Stimulated activated CD4-positive, alpha-beta T cell treated with anti-CD3 and anti-CD28 coated beads, Interleukin-2, amount 100 ng/mL, for 24 hours (primary cell): ENCODE measurements at places on chromosomes 7 and 10.

DNA sequence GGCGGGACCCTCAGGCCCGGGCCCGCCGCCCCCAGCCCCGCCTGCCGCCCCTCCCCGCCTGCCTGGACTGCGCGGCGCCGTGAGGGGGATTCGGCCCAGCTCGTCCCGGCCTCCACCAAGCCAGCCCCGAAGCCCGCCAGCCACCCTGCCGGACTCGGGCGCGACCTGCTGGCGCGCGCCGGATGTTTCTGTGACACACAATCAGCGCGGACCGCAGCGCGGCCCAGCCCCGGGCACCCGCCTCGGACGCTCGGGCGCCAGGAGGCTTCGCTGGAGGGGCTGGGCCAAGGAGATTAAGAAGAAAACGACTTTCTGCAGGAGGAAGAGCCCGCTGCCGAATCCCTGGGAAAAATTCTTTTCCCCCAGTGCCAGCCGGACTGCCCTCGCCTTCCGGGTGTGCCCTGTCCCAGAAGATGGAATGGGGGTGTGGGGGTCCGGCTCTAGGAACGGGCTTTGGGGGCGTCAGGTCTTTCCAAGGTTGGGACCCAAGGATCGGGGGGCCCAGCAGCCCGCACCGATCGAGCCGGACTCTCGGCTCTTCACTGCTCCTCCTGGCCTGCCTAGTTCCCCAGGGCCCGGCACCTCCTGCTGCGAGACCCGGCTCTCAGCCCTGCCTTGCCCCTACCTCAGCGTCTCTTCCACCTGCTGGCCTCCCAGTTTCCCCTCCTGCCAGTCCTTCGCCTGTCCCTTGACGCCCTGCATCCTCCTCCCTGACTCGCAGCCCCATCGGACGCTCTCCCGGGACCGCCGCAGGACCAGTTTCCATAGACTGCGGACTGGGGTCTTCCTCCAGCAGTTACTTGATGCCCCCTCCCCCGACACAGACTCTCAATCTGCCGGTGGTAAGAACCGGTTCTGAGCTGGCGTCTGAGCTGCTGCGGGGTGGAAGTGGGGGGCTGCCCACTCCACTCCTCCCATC, 82.7 kb downstream of the PAX2 start:
- DNase-seq = peak; percentile 52

GRCh38 chr7:93258661-93259060, 26.5 kb downstream of the VPS50 start:
- DNase-seq = no peak

GRCh38 chr7:46539892-46540483, 618.9 kb upstream of the IGFBP3 start:
- DNase-seq = no peak

GRCh38 chr7:101154693-101155102, 422 bp downstream of the AP1S1 start:
- DNase-seq = no peak

- DNase-seq = no peak
Measured at GRCh38 chr7:41655426-41655825, 47.5 kb downstream of the INHBA start.

DNA sequence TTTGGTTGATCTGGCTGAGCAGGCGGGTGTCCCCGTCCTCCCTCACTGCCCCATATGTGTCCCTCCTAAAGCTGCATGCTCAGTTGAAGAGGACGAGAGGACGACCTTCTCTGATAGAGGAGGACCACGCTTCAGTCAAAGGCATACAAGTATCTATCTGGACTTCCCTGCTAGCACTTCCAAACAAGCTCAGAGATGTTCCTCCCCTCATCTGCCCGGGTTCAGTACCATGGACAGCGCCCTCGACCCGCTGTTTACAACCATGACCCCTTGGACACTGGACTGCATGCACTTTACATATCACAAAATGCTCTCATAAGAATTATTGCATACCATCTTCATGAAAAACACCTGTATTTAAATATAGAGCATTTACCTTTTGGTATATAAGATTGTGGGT, 26.9 kb upstream of the TRIM56 start:
- peak; percentile 63 for DNase-seq

DNA sequence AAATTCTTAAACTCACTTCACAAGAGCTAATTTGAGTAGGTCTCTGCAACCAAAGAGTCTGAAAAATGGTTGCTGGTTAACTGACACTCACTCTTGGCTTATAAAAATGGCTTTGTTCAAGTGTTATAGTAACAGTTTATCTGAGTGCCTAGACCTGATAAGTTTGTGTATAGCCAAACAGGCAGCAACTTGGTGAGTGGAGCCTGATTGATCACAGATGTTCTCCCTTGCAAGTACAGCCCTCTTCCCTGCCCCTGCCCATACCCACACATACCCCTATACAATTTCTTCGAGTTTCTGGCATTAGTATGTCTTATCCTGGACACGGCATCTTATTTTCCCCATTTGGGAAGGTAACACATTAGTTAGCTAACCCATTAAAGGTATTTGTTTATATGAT, 149.5 kb downstream of the SLC16A9 start:
- DNase-seq = no peak

GRCh38 chr7:144398291-144398690, 5.2 kb downstream of the NOBOX start:
- no peak for DNase-seq

DNA sequence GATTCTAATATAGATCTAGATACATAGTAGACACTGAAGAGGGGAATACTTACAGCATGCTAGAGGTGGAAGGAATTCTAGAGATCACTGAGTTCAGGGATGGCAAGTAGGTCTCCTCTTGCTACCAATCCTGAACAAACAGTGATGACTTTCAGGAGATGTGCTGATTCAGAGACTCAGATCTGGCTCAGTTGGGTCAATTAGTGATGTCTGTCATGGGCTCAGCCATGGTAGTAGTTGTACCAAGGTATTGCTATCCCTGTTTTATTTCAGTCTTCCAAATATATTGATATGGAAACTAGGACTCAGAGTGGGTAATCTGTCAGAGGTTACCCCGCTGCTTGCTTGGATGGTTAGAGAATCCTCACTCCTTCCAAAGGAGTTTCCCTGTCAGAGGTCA, 38.5 kb downstream of the UNC5B start:
- DNase-seq = no peak

DNA sequence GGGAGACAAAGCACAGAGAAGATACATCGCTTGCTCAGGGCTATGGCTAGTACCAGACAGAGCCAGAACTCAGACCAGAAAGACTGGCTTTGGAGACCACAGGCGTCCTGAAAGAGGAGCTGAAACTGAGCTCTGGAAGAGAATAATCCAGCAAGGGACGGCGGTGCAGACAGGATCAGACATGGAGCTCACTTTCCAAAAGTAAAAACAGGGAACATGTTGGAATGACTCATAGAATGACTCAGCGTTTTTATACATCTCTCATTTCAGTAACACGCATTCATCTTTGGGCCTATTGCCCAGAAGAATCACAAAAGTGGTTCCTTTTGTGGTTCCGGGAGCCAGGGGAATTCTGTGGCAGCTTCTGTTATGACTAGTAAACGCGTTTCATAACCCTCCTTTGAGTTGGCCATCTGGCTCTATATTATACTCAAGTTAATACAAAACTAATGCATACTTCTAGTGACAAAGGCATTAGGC, 37.2 kb downstream of the PLEKHS1 start:
- no peak for DNase-seq

GRCh38 chr7:105766421-105767073, 109.9 kb downstream of the ATXN7L1 start:
- peak; percentile 12 for DNase-seq

- no peak for DNase-seq
Measured at GRCh38 chr7:43781726-43782607, 23.5 kb downstream of the BLVRA start.

DNA sequence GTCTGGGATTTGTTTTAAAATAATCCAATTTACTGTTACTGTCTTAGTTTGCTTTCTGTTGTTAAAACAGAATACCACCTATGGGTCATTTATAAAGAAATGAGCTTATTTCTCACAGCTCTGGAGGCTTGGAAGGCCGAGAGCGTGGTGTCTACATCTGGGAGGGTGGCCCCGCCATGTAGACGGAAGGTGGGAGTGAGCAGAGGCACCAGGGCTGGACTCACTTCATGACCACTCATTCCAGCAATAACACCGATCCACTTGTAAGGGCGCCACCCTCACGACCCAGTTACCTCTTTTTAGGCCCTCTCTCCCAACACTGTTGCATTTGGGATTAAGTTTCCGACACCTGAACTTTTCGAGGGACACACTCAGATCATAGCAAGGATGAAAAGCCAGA, 36.2 kb upstream of the CFAP46 start:
- DNase-seq = no peak

DNA sequence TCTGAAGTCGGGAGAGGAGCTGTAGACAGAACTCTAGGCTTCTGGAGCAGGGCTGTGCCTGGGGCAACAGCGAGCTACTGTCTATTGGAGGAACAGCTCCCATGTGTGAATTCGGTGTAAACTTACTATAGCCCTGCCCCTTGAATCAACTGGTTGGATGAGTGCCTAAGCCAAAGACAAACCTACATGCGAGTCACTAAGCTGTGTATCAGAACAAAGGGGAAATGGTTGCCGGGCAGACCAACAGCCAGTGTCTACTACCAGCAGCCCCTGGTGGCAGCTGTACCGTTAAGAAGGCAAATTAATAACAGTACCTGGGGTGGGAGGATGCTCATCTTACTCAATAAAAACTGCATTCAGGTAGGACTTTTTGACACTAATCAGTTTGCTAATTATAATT, 343.6 kb downstream of the ACTR3B start:
- no peak for DNase-seq

DNA sequence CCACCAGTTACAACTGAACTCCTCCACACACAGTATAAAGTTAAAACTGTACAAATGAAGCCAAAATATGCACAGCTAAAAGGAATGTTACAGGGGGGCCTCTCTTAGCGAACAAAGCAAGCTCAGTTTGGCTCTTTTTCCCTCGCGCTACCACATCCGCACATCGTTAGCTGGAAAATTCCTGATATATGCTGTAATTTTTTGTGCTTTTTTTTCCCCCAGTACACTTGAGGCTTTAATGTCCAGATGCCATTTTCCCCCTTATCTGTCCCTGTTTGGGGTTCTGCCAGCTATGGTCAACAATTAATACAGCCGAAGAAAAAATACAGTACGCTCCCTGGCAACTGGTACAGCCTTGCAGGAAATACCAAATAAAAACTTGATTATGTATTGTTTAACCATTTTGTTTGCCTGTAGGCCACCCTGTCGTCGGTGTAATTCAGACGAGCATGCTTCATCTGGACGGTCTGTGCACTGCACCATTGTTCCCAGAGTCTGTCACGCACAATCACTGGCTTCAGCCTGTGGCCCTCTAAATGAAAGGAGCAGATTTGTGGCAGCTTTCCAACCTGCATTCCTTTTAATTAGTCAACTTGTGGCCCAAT, 108.1 kb upstream of the FAM133B start:
- no peak for DNase-seq

GRCh38 chr7:47513741-47514241, 68.1 kb downstream of the TNS3 start:
- DNase-seq = no peak

DNA sequence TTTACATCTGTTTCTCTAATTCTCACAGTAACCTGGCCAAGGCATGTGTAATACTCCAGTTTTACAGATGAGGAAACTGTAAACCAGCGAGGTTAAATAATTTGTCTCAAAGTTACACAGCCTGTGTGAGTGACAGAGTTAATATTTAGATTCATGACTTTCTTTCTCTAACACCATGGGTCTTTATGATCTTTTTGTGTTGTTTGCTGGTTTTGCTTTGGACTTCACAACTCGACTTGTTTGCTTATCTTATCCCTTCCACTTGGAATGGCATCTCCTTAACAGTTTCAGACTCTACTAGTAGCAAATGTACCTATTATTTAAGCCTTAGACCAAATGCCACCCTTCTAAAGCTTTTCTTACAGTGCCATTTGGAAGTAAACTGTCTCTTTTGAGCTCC, 34.4 kb downstream of the MXI1 start:
- no peak for DNase-seq

GRCh38 chr10:90857635-90858460, at the start of gene HTR7:
Gene HTR7, minus strand, starts transcription at chr10:90858039. Its CDS starts 368 bp downstream, at chr10:90857671.
- peak; percentile 68 for DNase-seq

GRCh38 chr7:157485361-157485831, 148.6 kb downstream of the DNAJB6 start:
- DNase-seq = no peak

DNA sequence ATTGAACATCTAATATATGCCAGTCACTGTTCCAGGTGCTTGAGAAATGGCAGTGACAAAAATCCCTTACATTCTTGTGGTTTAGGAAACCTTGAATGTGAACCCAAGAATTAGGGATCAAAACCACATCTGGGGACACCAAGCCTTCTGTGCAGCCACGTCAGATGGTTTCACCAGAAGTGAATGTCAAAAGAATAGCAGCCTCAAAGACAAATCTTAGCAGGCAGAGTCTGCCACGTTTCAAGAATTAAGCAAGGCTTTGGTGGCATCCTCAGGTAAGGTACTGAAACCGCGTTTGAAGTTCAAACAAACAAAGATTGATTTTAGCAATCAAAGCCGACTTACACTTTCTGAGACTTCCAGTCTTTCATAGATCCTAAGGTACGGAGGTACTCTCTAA, 225.5 kb upstream of the GNAI1 start:
- no peak for DNase-seq

- DNase-seq = no peak
Measured at GRCh38 chr10:26478061-26478460, 39.9 kb downstream of the APBB1IP start.

DNA sequence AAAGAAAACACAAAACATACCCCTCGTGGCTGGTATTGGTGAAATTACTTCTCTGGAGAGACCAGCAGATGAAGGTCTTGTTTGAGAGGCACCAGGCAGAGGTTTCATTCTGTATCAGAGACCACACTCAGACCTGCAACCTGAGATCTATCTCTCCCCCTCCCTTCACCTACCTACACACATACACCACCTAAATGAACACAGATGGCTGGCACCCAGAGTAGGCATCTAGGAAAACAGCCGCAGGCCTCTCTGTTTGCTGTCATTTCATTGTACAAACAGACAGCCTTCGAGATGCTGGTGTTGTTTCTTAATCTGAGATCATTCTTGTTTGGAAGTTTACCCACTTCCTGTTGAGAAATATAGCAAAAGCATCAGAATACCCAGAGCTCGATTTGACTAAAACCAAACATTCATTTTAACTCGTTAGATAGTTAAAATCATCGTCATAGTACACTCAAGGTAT, 173.9 kb upstream of the SLC25A13 start:
- no peak for DNase-seq

DNA sequence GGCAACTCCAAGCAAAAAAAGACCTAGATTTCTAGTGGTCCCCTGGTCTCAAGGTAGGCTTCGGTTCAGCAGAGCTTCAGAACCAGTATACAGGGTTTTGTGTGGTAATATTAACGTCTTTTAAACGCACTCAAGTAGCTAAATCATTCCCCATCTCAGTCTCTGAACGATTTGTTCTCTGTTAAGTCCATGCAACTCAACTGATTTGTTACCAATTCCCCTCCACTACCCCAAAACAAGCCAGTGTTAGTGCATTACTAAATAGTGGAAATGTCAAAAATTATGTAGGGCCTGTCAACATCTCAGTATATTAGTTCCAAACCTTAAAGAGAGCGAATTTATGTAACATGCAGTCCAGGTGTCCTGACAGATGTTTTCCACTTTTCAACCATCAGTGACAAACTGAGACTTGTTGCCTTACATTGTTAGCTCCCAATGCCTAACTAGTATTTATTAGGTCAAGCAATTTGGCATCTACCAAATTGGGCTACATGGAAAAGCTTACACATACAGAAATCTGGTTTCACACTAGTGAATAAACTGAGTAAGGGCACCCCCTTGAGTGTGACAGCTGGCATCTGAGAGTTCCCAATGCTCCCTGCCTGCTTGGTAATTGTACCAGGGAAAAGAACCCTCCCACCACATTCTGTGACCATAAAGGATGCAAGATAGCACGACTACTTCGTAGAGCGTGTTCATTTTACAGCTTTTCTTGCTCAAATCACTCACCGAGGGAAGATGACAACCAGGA, 12.2 kb downstream of the HNRNPA2B1 start:
- no peak for DNase-seq
